ENCODE measurements at places on chromosomes 1 and 21.

- DNase-seq = no peak
These were observed 175.4 kb downstream of the HS2ST1 start for GRCh38 chr1:87089823-87090222.

DNA sequence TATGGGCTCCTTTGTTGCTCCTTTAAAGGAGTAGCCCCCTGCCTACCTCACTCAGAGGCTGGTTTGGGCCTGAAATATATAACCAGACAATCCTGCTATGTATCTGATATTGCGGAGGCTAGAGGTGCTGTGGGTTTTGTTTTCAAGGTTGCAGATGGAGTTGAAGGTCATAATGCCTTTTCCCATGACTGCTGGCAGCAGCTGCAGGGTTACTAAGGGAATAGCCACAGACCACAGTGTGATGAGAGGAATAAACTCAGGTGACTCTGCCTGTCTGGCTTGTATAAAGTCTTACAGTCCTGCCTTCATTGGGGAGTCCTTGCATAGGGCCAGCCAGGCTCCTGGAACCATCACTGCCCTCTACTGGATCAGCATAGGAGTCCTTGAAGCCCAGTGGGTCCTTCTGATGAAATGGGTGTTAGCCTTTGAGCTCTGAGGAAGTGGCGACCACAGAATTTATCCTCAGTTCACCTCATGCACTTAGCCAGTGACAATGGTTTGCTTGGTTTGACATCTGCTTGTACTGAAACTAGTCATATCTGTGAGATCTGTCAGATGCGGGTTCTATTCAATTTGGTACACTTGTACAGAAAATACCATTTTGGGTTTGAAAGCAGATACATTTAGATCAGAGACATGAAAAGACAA is 174.4 kb upstream of the HMCN1 start:
- DNase-seq = no peak

- DNase-seq = no peak
These were observed 2.8 kb upstream of the ECE1 start for GRCh38 chr1:21292984-21293536.

- no peak for DNase-seq
These were observed 9.7 kb downstream of the OR2B11 start for GRCh38 chr1:247448107-247448791.

- no peak for DNase-seq
These were observed 9.9 kb downstream of the S100A11 start for GRCh38 chr1:152026895-152027294.

DNA sequence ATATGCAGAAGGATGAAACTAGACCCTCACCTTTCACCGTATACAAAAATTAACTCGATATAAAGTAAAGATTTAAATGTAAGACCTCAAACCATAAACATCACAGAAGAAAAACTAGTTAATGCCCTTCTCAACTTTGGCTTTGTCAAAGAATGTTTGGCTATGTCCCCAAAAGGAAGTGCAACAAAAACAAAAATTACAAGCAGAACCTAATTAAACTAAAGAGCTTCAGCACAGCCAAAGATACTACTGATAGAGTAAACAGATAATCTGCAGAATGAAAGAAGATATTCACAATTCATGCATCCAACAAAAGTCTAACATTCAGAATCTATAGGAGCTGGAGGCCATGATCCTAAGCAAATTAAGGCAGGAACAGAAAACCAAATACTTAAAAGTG is 824.6 kb upstream of the NEGR1 start:
- no peak for DNase-seq

- no peak for DNase-seq
These were observed 26.1 kb downstream of the PALMD start for GRCh38 chr1:99672038-99672437.

DNA sequence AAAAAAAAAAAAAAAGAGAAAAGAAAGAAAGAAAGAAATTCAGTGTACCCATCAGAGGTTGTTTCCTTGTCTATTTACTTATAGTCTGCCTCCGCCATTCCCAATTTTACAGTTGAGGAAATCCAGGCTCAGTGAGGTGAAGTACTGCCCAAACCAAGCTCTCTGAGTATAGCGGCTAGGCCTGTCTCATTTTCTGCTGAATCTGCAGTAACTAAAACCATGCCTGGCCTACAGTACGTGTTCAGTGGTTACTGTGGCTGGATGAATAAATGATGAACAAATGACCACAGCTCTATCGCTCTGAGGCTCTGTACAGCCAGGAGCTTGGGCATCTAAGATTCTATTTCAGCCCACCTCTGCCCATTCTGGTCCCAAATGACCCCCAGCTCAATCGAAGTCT is 24.3 kb downstream of the RAP1GAP start:
- no peak for DNase-seq

GRCh38 chr1:19202396-19202795 is 7.7 kb downstream of the UBR4 start:
- DNase-seq = no peak

Data from type B pancreatic cell (in vitro differentiated cells).